Right ventricle myocardium inferior (tissue), 1 donor: ENCODE measurements at places on chromosomes 16 and 17.

- DNase-seq: no peak
Measured at GRCh38 chr17:48439875-48440505, 10.0 kb upstream of the SKAP1 start.

DNA sequence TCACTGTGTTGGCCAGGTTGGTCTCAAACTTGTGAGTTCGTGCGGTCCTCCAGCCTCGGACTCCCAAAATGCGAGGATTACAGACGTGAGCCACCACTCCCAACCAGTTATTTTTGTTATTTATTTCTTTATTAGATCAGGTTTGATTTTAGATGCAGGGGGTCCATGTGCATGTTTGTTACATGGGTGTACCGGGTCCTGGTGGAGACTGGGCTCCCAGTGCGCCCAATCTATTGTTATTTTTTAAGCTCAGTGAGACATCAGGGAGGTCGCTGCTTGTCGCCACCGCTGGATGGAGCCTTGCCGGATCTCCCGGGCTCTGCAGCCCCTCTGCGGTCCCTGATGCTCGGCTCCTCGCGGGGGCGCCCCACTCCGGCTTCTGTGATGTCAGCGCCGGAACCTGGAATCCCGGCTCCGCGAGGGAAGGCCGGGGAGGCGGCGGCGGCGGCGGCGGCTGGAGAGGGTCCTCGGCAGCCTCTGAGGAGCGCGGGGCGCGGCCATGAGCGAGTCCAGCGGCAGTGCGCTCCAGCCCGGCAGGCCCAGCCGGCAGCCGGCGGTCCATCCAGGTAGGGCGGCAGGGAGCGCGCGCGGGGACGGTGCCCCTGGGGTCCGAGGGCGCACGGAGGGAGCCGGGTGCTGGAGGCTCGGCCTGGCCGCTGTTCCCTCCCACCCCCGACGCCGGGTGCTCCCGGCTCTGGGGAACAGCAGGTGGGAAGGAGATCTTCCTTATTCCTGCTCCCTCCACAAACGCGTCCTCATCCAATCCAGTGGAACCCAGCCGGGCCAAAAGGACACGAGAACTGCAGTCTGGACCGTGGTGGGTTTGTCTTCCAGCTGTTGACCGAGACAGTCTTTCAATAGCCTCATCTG is at the start of gene TMC7:
Gene TMC7 (plus strand): TSS at position 370 of the 870 bp plus-strand sequence. CDS start 130 bp downstream, at position 500.
- DNase-seq: peak; percentile 81

DNA sequence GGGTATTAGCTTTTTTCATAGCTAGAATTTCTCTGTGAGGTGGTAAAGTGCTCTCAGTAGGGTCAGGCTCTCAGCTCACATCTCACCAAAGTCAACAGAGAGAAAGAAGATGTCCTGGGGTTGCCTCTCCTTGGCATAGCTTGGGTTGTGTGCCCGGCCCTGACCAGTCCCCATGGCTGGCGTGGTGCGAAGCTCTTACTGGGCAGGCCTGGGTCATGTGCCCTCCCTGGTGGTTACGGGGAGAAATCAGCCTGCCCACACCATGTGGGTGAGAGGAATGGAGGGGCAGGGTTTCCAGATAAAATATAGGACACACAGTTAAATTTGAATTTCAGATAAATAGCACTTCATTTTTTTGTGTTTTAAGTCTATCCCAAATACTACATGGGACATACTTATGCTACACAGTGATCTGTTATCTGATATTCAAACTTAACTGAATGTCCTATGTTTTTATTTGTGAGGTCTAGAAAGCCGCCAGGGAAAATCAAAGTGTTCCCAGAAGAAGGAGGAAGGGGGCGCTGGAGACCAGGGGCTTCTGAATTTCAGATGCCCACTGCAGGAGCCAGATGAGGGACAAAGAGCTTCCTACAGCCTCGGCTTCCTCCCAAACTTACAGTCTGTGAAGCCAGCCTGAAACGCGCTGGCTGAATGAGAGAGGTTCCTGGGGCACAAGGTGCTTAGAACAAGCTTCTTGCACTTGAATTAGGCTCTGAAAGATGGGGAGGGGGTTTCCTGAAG is 45.4 kb downstream of the NKD1 start:
- DNase-seq: no peak

- peak; percentile 68 for DNase-seq
Measured at GRCh38 chr17:45146890-45147580, 1.2 kb upstream of the HEXIM1 start.
